ENCODE measurements at places on chromosomes 11 and 22.

DNA sequence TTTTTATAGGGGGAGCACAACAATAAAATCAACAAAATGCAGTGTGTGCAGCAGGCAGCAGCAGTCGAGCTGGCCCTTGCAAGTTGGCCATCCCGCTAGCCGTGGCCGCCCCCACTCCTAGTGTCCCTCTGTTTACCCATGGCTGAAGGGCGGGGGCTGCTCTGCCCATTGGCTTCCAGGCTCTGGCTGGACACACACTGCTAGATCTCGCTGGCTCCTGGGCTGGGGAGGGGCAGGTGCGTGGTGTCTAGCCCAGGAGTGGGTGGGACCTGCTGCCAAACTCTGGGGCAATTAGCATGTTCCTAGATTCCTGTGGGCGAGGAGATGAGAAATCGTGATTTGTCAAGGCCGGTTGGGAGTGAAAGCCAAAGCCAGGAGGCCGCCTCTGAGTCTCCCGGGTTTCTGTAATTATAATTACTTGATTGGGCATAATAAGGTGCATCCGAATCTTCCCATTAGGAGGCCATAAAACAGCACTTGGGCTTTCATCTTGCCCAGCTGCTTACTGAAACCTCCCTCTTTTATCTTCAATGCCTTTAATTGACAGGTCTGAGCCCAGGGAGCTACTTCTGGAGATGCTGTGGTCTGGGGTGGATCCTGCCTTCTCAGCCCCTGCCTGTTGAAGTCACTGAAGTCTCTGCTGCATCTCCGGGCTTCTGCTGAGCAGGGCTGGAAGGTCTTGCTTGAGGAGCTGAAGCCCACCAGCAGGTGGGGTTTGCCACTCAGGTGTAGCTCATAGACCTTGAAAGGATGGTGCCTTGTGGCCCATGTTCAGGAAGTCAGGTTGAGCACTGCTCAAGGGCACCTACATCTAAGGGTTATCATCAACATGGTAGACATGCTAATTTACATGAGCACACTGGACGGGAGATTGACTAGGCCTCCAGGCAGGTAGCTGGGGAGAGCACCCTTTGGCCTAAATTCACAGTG lies 44.5 kb upstream of the DKK3 start:
- DNase-seq = no peak
- no peak overlapping the region for H3K27ac ChIP-seq
- no peaks in the 10 kb centered on the region for H3K27me3 ChIP-seq
- no peak overlapping the region for H3K4me3 ChIP-seq
- H3K36me3 ChIP-seq = no peaks in the 10 kb centered on the region
- no peaks in the 10 kb centered on the region for H3K4me1 ChIP-seq

GRCh38 chr11:44427432-44427831 lies 117.5 kb upstream of the ALX4 start:
- peak; percentile 88 for DNase-seq
- no peaks in the 10 kb centered on the region for H3K4me1 ChIP-seq
- no peak overlapping the region for H3K27ac ChIP-seq
- H3K27me3 ChIP-seq = no peaks in the 10 kb centered on the region
- H3K4me3 ChIP-seq = no peak overlapping the region

GRCh38 chr11:66686801-66687750 lies 9.4 kb upstream of the RBM4B start:
- no peaks in the 10 kb centered on the region for H3K27me3 ChIP-seq
- no peaks in the 10 kb centered on the region for H3K4me1 ChIP-seq
- H3K27ac ChIP-seq = no peak overlapping the region
- no peak overlapping the region for H3K4me3 ChIP-seq
- peaks cover 49% of the 10 kb centered on the region for H3K36me3 ChIP-seq

DNA sequence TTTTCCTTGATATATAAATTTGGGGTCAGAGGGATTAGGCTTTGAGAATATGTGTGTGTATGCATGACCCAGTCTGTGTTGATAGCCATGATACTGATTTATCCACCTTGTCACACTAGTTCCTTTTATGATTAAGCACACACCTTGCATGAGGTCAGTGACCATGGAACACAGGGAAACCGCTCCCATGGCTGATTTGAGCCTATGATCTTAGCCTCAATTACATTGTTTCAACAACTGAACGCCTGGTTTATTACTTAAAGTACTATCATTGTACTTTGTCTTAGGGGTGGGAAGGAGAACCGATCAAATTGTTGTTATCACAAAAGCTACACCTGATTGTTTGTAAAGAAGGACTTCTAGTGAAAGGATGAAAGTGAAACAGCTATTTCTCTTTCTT lies 70.7 kb downstream of the ARFGAP2 start:
- no peak overlapping the region for H3K4me3 ChIP-seq
- DNase-seq = no peak
- no peak overlapping the region for H3K27ac ChIP-seq
- no peaks in the 10 kb centered on the region for H3K36me3 ChIP-seq

DNA sequence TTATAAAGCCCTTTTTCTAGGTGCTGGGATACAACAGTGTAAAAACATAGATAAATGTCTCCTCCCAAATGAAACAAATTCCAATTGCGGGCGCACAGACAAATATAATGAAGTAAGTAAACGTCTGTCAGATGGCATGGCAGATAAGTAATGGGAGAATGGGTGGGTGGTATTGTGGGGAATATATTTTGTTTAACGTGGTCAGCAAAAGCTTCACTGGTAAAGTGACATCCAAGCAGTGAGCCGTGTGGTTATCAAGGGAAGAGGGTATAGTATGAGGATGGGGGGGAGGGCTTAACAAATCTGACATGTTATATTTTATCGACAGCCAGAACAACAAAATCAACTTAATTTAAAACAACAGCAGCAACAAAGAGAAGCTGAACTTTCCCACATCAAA lies 1.2 kb downstream of the SVIP start:
- no peak for DNase-seq
- no peak overlapping the region for H3K27ac ChIP-seq
- H3K4me1 ChIP-seq = 0 out of 2 replicates have a peak, but pooled peaks cover 4% of the 10 kb centered on the region
- H3K36me3 ChIP-seq = no peaks in the 10 kb centered on the region
- H3K27me3 ChIP-seq = no peaks in the 10 kb centered on the region

GRCh38 chr11:9076661-9077060 lies 14.7 kb downstream of the SCUBE2 start:
- no peak for DNase-seq
- no peaks in the 10 kb centered on the region for H3K27me3 ChIP-seq
- no peaks in the 10 kb centered on the region for H3K36me3 ChIP-seq
- no peak overlapping the region for H3K4me3 ChIP-seq
- H3K4me1 ChIP-seq = no peaks in the 10 kb centered on the region
- no peak overlapping the region for H3K27ac ChIP-seq

GRCh38 chr22:37569009-37569920 lies 9.0 kb downstream of the CDC42EP1 start:
- no peaks in the 10 kb centered on the region for H3K27me3 ChIP-seq
- DNase-seq = no peak
- H3K27ac ChIP-seq = no peak overlapping the region
- H3K4me3 ChIP-seq = no peak overlapping the region
- H3K4me1 ChIP-seq = peaks cover 17% of the 10 kb centered on the region
